Effector memory CD4-positive, alpha-beta T cell (primary cell): ENCODE measurements at places on chromosomes 11 and 22.

GRCh38 chr11:120625565-120625964 lies 114.0 kb downstream of the GRIK4 start:
- no peaks in the 10 kb centered on the region for H3K27me3 ChIP-seq
- H3K4me3 ChIP-seq: no peak overlapping the region
- DNase-seq: no peak
- no peaks in the 10 kb centered on the region for H3K36me3 ChIP-seq
- H3K27ac ChIP-seq: no peak overlapping the region

DNA sequence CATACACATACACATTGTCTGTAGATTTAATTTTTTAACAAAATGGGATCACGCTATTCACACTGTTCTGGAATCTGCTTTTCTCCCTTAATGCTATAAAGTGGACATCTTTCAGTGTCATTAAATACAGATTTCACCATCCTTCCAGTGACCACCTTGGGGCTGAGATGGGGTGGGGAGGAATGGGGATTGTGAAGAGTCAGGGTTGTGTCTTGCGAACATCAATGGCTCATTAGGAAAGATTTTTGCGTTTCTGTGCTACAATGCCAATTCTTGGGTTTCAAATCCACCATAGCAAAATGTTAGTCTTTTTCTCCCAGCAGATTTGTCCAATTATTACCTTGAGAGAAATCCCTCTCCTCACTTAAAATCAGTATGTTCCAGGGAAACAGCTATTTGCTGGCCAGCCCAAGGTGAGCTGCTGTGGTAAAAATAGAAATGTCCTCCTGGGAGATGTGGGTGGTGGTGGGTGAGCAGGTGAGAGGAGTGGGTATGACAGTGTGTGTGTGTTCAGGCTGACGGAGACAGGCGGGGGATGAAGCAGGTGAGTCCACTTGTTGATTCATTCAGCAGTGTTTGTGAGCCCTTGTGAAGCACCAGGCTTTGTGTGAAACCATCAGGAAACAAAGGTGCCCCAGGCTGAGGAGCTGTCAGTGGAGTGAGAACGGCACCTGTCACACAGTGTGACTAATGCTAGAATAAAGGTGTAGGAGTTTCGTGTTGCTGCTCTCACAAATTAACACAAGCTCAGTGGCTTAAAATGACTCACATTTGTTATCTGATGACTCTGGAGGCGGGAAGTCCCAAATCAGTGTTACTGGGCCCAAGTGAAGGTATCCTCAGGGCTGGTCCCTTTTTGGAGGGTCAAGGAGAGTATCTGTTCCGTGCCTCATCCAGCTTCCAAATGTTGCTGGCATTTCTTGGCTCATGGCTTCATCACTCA lies 1.7 kb upstream of the CBX6 start:
- H3K27ac ChIP-seq: peak overlapping the region; percentile 25
- no peak for DNase-seq
- peaks cover 6% of the 10 kb centered on the region for H3K36me3 ChIP-seq
- peaks cover 38% of the 10 kb centered on the region for H3K4me1 ChIP-seq
- H3K4me3 ChIP-seq: no peak overlapping the region

- H3K27me3 ChIP-seq: no peaks in the 10 kb centered on the region
- no peaks in the 10 kb centered on the region for H3K36me3 ChIP-seq
- DNase-seq: no peak
- H3K4me1 ChIP-seq: no peaks in the 10 kb centered on the region
These were observed 22.0 kb upstream of the CABP2 start for GRCh38 chr11:67545280-67545679.

DNA sequence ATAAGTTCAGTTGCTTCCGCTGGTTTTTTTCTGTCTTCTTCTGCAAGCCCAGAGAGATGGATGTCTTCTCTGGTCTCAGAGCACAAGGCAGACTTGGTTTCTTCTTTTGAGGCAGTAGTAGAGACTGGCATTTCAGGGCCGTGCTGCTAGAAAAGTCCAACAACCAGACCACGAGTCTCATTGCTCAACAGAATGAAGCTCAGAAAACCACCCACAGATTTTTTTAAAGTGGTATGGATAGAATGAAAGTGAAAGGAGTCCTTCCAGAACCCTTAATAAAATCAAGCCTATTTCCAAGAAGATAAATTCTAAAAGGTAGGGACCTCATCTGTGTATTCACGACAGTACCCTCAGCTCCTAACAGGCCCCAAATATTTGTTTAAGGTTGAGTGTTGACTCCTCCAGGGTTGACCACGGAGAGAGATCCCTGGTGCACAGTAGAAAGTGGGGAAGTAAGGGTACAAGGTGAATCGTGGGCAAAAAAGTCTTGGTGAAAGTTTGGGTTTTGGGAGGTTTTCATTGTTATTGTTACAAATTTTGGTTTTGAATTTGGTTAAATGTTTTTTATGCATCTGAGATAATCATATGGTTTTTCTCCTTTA lies 43.6 kb upstream of the DDX6 start:
- DNase-seq: no peak
- no peak overlapping the region for H3K4me3 ChIP-seq
- H3K27me3 ChIP-seq: no peaks in the 10 kb centered on the region
- H3K4me1 ChIP-seq: no peaks in the 10 kb centered on the region
- H3K36me3 ChIP-seq: no peaks in the 10 kb centered on the region

- no peak for DNase-seq
- H3K4me3 ChIP-seq: no peak overlapping the region
- H3K4me1 ChIP-seq: no peaks in the 10 kb centered on the region
- no peaks in the 10 kb centered on the region for H3K27me3 ChIP-seq
These were observed 447.0 kb upstream of the ARHGAP42 start for GRCh38 chr11:100240025-100240539.

GRCh38 chr11:119094816-119095065 lies 6.9 kb downstream of the DPAGT1 start:
- H3K27me3 ChIP-seq: no peaks in the 10 kb centered on the region
- peak; percentile 30 for DNase-seq
- peak overlapping the region; percentile 63 for H3K27ac ChIP-seq
- H3K36me3 ChIP-seq: peaks cover 14% of the 10 kb centered on the region

DNA sequence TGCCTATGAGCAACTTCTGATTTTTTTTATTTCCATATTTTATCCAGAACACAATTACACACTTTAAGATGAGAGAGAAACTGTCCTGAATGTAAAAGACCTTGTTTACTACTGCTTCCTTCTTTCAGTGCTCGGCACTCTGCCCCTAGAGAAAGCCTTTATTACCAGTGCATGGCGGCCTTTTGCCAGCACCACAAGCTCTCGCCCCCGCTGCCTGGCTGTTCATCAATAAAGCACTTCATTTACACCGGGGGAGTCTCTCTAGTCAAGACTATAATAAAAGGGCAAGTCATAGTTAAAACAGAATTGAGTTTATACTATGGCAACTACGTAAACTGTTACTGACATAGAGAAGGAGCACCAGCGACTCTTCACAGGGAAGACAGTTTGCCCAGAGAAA lies 259.5 kb downstream of the CADM1 start:
- no peaks in the 10 kb centered on the region for H3K27me3 ChIP-seq
- H3K4me1 ChIP-seq: no peaks in the 10 kb centered on the region
- H3K36me3 ChIP-seq: no peaks in the 10 kb centered on the region
- no peak overlapping the region for H3K27ac ChIP-seq
- H3K4me3 ChIP-seq: no peak overlapping the region

DNA sequence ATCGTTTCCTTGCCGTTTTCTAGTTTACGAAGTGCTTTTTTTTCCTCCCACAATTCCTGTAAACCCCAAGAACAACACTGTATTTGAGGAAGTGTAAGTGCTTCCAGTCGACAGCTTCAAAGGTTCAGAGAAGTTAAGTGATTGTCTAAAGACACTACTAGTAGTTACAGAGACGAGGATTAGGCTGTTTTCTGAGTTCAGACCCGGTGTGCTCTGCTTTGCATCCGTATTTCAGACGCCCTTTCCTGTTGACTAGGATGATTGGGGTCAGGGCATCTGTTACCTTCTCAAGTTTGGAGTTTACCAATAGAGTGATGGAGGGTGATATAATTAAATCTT lies 430 bp downstream of the CLP1 start:
- peaks cover 37% of the 10 kb centered on the region for H3K36me3 ChIP-seq
- peaks cover 9% of the 10 kb centered on the region for H3K4me1 ChIP-seq
- H3K4me3 ChIP-seq: peak overlapping the region; percentile 64
- peak overlapping the region; percentile 87 for H3K27ac ChIP-seq
- no peaks in the 10 kb centered on the region for H3K27me3 ChIP-seq

GRCh38 chr11:69504576-69505335 lies 23.3 kb downstream of the LINC01488 start:
- H3K27ac ChIP-seq: no peak overlapping the region
- DNase-seq: no peak
- H3K4me1 ChIP-seq: no peaks in the 10 kb centered on the region

GRCh38 chr11:134120921-134121526 lies 52.2 kb downstream of the JAM3 start:
- no peaks in the 10 kb centered on the region for H3K27me3 ChIP-seq
- no peak overlapping the region for H3K4me3 ChIP-seq
- no peak for DNase-seq
- H3K36me3 ChIP-seq: no peaks in the 10 kb centered on the region
- H3K27ac ChIP-seq: no peak overlapping the region

DNA sequence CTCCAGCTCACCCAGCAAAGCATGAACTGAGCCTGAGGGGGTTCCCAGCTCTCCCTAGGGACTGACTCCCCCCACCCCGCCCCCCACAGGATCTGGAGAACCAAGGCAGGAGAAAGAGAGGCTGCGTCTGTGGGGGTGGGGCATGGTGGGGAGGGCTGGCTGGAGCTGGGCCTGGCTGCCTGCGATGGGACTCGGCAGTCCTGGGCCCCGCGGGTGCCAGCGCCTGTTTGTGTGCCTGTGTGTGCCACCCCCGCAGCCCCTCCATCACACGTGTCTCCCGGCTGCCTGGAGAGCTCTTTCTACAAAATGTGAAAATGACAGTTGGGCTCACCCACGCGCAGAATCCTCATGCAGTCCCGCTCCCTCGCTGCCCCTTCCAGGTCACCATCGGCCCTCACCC lies 46.8 kb downstream of the CACNA1I start:
- H3K36me3 ChIP-seq: no peaks in the 10 kb centered on the region
- H3K4me1 ChIP-seq: peaks cover 12% of the 10 kb centered on the region
- H3K27me3 ChIP-seq: no peaks in the 10 kb centered on the region

GRCh38 chr11:102119997-102120396 lies 9.8 kb downstream of the YAP1 start:
- no peaks in the 10 kb centered on the region for H3K4me1 ChIP-seq
- no peaks in the 10 kb centered on the region for H3K36me3 ChIP-seq
- peaks cover 2% of the 10 kb centered on the region for H3K27me3 ChIP-seq
- H3K27ac ChIP-seq: no peak overlapping the region
- DNase-seq: no peak
- no peak overlapping the region for H3K4me3 ChIP-seq

- no peak for DNase-seq
- peaks cover 22% of the 10 kb centered on the region for H3K36me3 ChIP-seq
- H3K4me1 ChIP-seq: no peaks in the 10 kb centered on the region
- H3K27ac ChIP-seq: no peak overlapping the region
- H3K4me3 ChIP-seq: no peak overlapping the region
- H3K27me3 ChIP-seq: no peaks in the 10 kb centered on the region
These were observed 15.6 kb upstream of the C11orf91 start for GRCh38 chr11:33716243-33716642.

GRCh38 chr11:70085815-70086769 lies 8.0 kb downstream of the ANO1 start:
- H3K36me3 ChIP-seq: no peaks in the 10 kb centered on the region
- DNase-seq: no peak
- H3K27me3 ChIP-seq: no peaks in the 10 kb centered on the region
- no peaks in the 10 kb centered on the region for H3K4me1 ChIP-seq
- H3K4me3 ChIP-seq: no peak overlapping the region
- no peak overlapping the region for H3K27ac ChIP-seq

DNA sequence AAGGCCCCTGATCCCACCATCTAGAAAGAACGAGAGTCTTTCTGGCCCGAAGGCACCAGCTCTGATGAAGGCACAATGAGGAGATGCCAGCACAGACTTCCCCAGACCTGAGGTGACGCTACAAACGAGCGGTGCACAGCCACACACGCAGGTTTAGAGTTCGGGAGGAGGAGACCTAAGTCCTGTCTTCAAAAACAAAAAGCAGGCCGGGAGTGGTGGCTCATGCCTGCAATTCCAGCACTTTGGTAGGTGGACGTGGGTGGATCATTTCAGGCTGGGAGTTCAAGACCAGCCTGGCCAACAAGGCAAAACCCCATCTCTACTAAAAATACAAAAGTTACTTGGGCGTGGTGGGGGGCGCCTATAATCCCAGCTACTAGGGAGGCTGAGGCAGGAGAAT lies 9.5 kb downstream of the LTO1 start:
- H3K4me3 ChIP-seq: no peak overlapping the region
- no peak overlapping the region for H3K27ac ChIP-seq
- no peaks in the 10 kb centered on the region for H3K4me1 ChIP-seq
- no peak for DNase-seq

- no peak overlapping the region for H3K27ac ChIP-seq
- DNase-seq: no peak
- peaks cover 18% of the 10 kb centered on the region for H3K4me1 ChIP-seq
- no peaks in the 10 kb centered on the region for H3K36me3 ChIP-seq
These were observed 76.4 kb upstream of the PPARA start for GRCh38 chr22:46073683-46074504.

DNA sequence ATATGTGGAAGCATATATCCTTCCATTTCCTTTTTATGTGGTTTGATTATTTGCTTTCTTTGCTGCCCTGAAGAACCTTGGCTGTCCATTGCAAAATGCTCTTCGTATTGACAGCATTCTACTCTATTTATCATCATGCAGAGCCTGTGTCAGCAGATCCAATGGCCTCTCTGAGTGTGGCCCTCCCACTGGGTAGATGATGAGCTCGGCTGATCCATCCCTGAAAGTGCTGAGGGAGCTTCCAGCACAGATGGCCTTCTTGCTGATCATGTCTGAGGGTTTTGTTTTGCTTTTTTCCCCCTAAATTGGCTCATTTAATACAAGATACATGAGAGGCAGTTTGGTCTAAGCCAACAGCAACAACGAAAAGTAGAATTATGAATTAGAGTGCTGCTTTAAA lies 181.0 kb downstream of the GRIA4 start:
- H3K4me1 ChIP-seq: no peaks in the 10 kb centered on the region
- no peak for DNase-seq
- no peaks in the 10 kb centered on the region for H3K36me3 ChIP-seq
- no peaks in the 10 kb centered on the region for H3K27me3 ChIP-seq

DNA sequence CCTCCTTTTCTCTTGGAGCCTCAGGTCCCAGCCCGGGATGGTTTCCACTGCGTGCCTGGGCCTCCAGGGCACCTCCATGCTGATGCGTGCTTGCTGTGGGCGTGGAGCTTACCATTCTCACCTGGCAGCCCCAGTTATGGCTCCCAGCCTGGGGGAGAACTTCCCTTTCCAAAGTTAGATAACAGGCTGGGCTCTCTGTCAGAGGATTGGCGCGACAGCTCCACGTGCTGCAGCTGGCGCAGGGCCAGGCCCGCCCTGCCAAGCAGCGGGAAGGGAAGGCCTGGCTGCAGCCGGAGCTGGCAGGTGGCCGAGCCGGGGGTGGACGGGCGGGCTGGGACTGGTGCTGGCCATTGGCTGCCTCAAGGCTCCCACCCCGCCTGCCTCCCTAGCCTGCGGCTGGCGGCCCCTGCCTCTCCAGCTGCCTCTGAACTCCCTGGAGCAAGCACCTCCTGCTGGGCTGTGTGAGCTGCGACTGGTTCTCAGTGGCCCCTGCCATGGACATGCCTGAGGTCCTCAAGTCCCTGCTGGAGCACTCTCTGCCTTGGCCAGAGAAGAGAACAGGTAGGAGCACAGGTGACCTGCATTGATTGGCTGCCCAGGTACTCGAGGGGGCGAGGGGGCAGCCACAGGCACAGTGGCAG lies 14.6 kb upstream of the TEF start:
- H3K4me3 ChIP-seq: no peak overlapping the region
- no peaks in the 10 kb centered on the region for H3K4me1 ChIP-seq
- DNase-seq: no peak
- H3K27ac ChIP-seq: no peak overlapping the region
- no peaks in the 10 kb centered on the region for H3K27me3 ChIP-seq
- H3K36me3 ChIP-seq: no peaks in the 10 kb centered on the region
